ENCODE measurements at places on chromosomes 1 and 21. TPM values are rescaled to one million over a fixed set of nuclear protein-coding genes. Genes with fewer than 3 reads are reported as not detected.

The CAPN8 gene
- total RNA-seq: 0.45 TPM

The AXDND1 gene
- 0.24 TPM for total RNA-seq

The MAGOH gene
- total RNA-seq: 67.4 TPM

The SPRR2B gene
- not detected for total RNA-seq

The MAN1A2 gene
- 9.8 TPM for total RNA-seq

The WDR77 gene
- 53.9 TPM for total RNA-seq

The LRRIQ3 gene
- 0.82 TPM for total RNA-seq

The CELA2B gene
- not detected for total RNA-seq

The SAMSN1 gene
- not detected for total RNA-seq

The AZIN2 gene
- total RNA-seq: 0.75 TPM

The ZP4 gene
- total RNA-seq: not detected
